ENCODE measurements at places on chromosomes 16 and 17. TPM values are rescaled to one million over a fixed set of nuclear protein-coding genes. Genes with fewer than 3 reads are reported as not detected.

GRCh38 chr17:64158831-64159590 lies 29.1 kb upstream of the ERN1 start:
- DNase-seq = peak; percentile 66

Gene CCL18
- not detected for polyA plus RNA-seq

Gene BIRC5
- 21.6 TPM for polyA plus RNA-seq

Gene CBX2
- 12.4 TPM for polyA plus RNA-seq

Gene ATP2A3
- 4.5 TPM for polyA plus RNA-seq
